ENCODE measurements at places on chromosomes 6 and 20. TPM values are rescaled to one million over a fixed set of nuclear protein-coding genes. Genes with fewer than 3 reads are reported as not detected.

- DNase-seq: no peak
Observed at GRCh38 chr6:147870506-147871110, 362.1 kb downstream of the SAMD5 start.

GRCh38 chr6:144262470-144263369, 22.4 kb upstream of the UTRN start:
- DNase-seq: no peak

- no peak for DNase-seq
Observed at GRCh38 chr6:55088902-55089301, 85.4 kb upstream of the HCRTR2 start.

- DNase-seq: no peak
Observed at GRCh38 chr6:147204060-147204785, at the start of gene STXBP5. STXBP5 (plus strand) TSS chr6:147204417; CDS start chr6:147204533, 116 bp downstream.

- DNase-seq: no peak
Observed at GRCh38 chr20:33719277-33719988, 677 bp downstream of the PXMP4 start.

DNA sequence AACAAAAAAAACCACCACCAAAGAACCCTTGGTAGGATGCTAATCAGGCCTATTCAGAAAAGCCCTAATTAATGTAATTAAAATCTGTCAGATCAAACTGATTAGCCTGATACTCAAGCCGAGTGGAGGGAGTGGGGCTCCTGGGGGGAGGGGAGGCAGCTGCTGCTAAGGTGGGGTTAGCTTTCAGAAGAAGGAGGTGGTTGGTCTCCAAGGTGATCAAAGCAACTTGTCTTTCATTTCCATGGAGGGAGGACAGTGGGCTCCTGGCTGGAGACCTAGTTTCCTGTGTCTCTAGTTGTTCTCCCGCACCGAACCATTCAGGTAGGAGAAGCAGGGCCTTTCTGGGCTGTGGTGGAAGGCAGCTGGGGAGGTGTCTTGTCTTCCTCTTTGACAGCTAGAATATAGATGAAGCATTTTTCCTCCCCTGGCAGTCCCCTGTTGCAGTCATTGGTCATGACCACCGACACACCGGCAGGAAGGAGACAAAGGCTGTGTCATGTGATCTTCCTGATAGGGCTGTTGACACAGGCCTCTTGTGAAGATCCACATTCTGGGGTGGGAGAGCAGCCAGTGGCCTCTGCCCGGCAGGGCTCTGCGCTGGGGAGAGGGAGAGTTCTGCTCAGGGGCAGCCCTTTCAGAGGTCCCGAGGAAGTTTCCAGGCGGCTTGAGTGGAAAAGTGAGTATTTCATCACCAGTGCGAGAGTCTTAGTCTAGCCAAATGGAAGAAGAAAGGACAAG, 39.9 kb upstream of the PRDM1 start:
- DNase-seq: no peak

DNA sequence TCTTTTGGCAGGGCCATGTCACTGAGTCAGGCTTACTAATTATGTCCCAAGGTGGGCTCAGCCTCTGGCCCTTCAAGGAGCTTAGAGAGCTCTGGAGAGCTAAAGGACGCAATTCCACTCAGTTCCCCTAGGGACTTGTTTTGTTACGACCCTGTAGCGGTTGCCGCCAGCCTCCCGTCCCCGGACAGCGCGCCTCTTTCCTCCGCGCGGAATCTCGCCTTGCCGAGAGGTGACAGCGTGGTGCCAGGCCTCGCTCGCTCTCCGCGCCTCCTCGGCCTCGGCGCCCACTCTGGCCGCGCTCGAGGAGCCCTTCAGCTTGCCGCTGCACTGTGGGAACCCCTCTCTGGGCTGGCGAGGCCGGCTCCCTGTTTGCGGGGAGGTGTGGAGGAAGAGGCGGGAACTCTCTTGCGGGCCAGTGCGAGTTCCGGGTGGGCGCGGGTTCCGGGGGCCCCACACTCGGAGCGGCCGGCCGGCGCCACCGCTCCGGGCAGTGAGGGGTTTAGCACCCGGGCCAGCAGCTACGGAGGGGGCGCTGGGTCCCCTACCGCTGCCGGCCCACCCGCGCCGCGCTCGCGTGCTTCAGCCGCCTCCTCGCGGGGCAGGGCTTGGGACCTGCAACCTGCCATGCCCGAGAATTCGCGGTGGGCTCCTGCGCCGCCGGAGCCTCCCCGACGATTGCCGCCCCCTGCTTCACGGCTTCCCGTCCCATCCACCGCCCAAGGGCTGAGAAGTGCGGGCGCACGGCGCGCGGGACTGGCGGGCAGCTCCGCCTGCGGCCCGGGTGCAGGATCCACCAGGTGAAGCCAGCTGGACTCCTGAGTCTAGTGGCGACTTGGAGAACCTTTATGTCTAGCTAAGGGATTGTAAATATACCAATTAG, 9.9 kb upstream of the ZNF311 start:
- no peak for DNase-seq

DNA sequence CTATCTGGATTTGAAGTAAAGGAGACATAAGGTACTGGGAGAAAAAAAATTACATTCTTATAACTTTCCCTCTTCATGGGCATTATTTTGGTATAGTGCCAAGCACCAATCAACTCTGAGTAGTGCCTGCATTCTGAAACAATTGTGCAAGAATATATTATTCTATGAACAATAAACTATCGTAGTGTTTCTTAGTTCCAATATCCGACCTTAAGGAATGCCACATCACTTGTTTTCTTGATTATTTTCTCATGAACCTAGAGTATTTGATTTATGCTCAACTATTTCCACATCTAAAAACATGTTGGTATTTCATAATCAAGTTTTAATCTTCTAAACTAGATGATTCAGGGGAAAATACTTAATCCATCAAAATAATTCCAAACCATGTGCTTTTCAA, 294.4 kb upstream of the TBX18 start:
- no peak for DNase-seq

GRCh38 chr20:8940326-8940725, 128.6 kb upstream of the PLCB4 start:
- DNase-seq: no peak

DNA sequence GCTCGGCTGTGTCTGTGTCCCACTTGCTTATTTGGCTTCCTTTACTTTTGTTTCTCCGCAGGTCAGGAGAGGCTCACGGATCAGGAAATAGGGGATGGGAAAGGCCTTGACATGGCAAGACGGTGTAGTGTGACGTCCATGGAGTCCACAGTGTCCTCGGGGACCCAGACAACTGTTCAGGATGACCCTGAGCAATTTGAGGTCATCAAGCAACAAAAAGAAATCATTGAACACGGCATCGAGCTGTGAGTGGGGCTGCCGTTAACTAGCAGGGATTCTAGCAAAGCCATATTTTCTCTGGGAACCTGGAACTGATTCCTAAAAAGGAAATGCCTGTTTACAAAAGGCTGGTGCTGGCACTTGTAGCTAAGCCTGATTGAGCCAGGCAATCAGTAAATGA, 54.4 kb downstream of the ARFGEF2 start:
- DNase-seq: no peak

DNA sequence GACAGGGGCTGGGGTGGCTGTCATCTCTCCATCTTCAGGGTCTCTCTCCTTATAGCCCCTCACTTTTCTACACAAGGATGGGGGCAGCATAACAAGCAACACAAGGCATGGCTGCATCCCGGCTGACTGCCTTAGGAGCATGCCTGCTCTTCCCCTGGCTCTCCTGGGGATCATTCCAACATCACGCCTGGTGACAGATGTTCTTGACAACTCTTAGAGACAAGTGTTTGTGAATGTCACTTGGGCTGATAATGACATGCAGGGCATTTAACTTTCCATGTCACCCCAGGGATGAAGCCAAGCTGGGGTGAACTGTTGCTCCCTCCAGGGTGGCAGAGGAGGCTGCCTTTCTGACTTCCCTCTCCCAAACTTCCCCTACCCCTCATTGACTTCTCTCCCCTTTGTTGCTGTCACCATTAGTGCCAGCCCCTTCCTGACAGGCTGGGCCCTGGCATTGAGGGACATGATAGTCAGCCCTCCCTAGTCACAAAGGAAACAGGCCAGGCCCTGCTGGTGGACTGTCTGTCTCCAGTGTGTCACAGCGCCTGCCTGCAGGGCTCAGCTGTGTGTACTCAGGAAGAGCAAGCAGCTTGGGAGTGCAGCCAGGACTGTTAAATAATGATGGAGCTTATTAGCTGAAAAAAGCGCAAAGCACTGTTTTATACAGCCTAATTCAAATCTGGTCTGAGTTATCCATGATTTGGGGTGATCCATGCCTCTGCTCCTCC, 161.8 kb downstream of the LRFN2 start:
- DNase-seq: no peak

GRCh38 chr6:12017876-12018401, 5.8 kb downstream of the HIVEP1 start:
- DNase-seq: no peak

DNA sequence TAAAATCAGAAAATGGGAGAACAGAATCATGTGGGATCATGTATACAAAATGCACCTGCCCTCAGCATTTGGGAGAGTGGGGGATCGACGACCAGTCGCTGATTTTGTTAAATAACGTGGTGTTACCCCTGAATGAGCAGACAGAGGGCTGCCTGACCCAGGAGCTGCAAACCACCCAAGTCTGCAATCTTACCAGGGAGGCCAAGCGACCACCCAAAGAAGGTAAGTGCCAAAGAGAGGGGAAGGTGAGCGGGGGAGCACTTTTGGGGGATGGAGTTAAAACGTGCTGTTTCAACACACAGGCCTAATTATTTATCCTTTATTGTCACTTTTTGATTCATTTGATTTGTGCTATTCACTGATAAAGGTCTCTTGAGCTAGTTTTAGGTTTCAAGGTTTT, 4.1 kb downstream of the ADGRB3 start:
- DNase-seq: no peak

GRCh38 chr6:81215092-81215432, 537.4 kb downstream of the TENT5A start:
- no peak for DNase-seq

DNA sequence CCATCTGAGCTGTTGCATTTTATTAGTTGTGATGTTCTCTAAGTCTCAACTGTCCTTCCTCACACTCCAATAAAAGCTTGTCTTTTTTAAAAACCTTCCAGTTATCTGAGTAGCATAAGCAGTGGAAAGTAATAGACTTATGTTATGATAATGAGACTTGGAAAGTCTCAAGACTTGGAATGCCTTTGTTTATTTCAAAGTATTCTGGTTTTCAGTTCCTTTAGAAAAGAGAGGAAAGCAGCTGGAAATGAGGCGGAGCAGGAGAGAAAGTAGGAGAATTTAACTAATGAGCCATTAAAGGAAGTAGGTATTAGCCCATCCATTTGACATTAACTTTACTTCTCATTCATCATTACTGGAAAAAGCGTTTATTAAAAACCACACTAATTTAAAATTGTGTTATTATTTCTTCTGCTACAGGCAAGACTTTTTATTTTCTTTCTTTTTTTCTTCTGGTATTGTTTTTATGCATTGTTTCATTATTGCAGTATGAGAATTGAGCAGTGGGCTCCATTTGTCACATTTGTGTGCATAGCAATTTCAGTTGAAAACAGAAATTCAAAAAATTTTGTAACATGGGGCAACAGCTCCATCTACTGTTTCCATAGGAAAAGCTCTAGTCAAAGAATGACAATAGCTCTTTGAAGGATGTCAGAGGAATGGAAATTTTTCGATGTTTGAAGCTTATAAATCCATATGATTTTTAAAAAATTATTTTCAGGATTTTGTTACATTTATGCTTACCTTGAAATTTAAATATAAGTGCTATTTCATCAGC, 194.8 kb downstream of the COL9A1 start:
- no peak for DNase-seq

- DNase-seq: no peak
Observed at GRCh38 chr20:15439551-15439950, 1102.1 kb upstream of the FLRT3 start.

GRCh38 chr6:156507656-156508055, 269.5 kb upstream of the ARID1B start:
- no peak for DNase-seq

DNA sequence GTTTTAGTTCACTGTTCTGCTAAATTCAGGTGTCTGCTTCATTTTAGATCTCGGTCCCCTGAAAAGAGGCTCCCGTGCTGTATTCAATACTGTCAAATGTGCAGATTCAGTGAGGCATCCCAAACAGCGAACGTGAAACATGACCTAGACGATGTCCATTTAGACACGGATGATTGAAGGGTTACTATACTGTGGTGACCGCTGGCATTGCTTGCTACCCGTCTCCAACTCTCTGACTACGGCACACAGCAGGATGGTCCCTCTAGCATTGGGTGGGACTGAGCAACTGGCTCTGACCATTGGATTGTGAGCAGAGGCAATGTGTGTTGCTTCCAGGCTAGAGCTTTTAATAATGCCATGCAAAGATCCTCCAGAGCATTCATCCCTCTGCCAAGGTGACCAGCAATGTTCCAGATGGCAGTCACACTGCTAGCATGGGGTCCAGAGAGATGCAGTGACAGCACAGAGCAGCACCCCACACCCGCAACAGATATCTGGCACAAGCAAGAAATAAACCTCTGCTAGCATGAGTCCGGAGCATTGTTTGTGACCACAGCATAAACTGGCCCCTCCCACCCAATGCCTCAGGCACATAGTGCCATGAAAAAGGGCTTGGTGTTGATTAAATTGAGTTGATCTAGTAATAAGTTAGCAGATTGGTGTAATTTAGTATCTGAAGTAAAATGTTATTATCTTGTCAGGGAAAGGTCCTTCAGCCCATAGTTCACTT, 9.0 kb downstream of the METTL24 start:
- no peak for DNase-seq

GRCh38 chr20:1326031-1326930, 2.7 kb downstream of the SDCBP2 start:
- DNase-seq: no peak

GRCh38 chr6:45647341-45648261, 269.9 kb upstream of the SUPT3H start:
- DNase-seq: no peak

- no peak for DNase-seq
Observed at GRCh38 chr6:32457054-32457453, 17.4 kb downstream of the HLA-DRA start.

DNA sequence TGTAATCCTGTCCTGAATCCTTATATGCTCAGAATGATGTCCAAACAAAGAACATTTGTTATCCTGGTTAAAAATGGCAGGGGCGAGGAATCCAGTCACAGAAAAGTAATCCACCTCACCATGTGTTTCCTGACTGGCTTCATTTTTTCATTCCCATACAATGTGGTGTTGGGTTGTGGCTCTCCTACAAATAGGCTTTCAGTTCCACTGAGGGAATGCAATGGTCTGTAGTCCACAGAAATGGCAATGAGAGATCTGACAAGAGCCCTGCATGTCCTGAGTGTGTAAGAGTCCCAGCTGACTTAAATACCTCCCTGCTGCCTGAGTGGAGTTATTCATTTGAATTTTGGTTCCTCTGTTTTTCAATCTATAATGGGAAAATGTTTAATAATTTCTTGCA, 47.4 kb upstream of the FBXL4 start:
- no peak for DNase-seq

GRCh38 chr20:20755674-20756319, 43.4 kb upstream of the RALGAPA2 start:
- no peak for DNase-seq

- no peak for DNase-seq
Observed at GRCh38 chr6:90195094-90195829, 101.4 kb downstream of the BACH2 start.

The C6orf118 gene
- polyA plus RNA-seq: 6.8 TPM

The SIRPB2 gene
- polyA plus RNA-seq: 1.0 TPM

The ETV7 gene
- 0.27 TPM for polyA plus RNA-seq

The GPSM3 gene
- polyA plus RNA-seq: 9.5 TPM

The HS3ST5 gene
- 0.95 TPM for polyA plus RNA-seq

The TTPAL gene
- 15.2 TPM for polyA plus RNA-seq

The WFDC2 gene
- 201 TPM for polyA plus RNA-seq

The MDFI gene
- polyA plus RNA-seq: 40.6 TPM

The RIPOR2 gene
- polyA plus RNA-seq: 6.0 TPM

The POU5F1 gene
- 8.7 TPM for polyA plus RNA-seq

The BEND6 gene
- polyA plus RNA-seq: 4.7 TPM

The CCN2 gene
- 182 TPM for polyA plus RNA-seq

The ADAM33 gene
- 12.1 TPM for polyA plus RNA-seq

The NKAIN4 gene
- 42.2 TPM for polyA plus RNA-seq

Data from left renal cortex interstitium (tissue), 4 donors.